ENCODE measurements at places on chromosomes 1 and 21.
A peak's percentile ranks its signal among the peaks of the same experiment; 100 is the strongest.

DNA sequence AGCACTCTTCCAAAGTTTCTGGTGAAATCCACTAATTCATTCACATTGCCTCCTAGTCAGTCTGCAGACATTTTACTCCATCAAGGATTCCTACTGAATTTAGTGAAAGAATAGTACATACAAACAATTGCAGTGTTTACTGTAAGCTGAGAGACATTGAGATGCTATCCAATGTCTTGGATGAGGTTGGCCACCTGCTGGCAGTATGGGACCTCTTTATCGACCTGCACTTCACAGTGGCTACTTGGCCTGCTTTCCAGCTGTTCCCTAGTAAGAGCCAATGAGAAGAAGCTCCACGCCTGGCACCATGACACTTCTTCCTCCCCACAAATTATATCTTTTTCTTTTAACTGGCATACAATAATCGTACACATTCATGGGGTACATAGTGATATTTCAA is 51.5 kb upstream of the LRIF1 start:
- no peak for DNase-seq

GRCh38 chr1:23836037-23836436 is 10.8 kb upstream of the HMGCL start:
- DNase-seq: no peak

DNA sequence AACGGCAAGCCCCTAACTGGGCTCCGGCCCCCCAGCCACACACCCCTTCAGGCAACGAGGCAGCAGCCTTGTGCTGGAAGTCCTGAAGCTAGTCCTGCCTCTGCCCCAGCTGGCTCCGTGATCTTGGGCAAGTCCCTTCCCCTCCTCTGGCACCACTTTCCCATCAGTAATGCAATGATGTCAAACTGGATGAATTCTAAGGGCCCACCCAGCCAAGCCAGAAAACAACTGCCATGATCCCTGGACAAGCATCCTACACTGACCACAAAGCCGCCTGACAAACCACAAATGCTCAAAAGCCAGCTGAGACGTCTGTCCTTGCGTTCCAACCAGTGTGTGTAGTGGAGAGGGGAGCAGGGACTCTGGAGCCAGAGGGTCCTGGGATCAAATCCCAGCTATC is 26.8 kb downstream of the IFFO2 start:
- no peak for DNase-seq

GRCh38 chr1:232280910-232281309 is 349.0 kb downstream of the SIPA1L2 start:
- DNase-seq: no peak

DNA sequence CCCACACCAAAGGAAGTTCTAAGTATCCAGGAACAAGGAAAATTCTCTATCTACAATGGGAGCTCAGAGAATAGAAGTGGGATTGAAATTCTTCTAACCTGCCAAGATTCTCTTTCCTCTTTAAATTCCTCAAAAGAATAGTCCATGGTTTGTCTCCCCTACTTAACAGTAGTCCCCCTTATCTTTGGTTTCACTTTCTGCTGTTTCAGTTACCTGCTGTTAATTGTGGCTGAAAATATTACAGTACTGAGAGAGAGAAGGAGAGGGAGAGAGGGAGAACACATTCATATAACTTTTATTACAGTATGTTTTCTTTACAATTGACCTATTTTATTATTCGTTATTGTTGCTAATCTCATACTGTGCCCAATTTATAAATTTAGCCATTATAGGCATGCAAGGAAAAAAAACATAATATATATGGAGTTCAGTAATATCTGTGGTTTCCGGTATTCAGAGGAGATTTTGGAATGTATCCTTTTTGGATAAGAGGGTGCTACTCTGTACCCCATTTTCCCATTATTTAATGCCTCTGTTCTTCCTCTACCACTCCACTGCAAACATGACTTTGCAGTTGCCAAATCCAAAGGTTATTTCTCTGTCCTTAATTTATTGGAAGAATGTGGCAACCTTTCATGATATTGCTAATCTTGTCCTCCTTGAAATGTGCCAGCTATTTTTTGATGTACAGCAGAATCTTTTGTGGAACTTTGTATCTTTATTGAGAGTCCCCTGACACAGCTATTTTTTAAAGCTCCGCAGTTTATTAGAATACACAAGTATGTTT is 68.0 kb downstream of the USP25 start:
- DNase-seq: no peak

- DNase-seq: no peak
Observed at GRCh38 chr1:230680300-230681025, 33.5 kb downstream of the AGT start.

DNA sequence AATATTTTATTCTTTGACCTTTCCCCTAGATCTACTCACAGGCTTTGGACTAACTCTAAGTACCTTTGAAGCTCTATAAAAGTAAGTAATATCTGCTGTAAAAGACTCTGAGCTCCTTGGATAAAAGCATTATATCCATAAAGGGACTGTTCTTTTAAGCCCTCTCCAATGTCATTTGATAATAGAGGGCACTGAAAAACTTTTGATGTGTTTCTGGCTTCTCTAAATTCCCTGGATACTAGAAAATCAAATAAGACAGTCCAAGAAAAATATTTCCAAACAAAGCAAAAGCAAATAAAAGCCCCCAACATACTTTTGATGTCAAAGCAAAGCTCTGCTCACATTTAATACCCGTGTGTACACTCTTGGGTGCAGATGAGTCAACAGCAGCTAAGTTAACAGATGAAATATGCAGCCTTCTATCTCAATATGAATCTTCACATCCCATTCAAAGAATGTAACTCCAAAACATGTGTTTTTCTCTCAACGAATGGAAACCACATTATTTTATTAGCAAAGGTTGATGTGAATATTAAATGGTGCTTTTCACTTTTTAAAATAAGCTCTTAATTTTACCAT is 230.3 kb downstream of the CENPF start:
- DNase-seq: no peak

- peak; percentile 43 for DNase-seq
Observed at GRCh38 chr1:21781815-21782348, 1.1 kb downstream of the USP48 start.
